ENCODE measurements at places on chromosomes 12 and 14. TPM values are rescaled to one million over a fixed set of nuclear protein-coding genes. Genes with fewer than 3 reads are reported as not detected.

DNA sequence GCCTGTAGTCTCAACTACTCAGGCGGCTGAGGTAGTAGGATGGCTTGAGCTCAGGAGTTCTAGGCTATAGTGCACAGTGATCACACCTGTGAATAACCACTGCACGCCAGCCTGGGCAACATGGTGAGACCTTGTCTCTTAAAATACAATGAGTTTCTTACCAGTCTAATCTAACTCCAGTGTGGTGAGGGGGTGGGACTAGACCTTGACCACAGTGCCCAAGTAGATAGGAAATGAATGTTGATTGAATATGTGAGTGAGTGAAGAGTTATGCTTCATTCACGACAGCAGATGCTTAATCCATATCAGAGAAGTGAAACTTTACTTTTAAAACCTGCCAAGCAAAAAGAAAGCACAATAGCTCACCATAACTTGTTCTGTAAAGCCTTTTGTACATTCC is 11.2 kb upstream of the AK7 start:
- H3K27me3 ChIP-seq: no peaks in the 10 kb centered on the region
- no peak overlapping the region for H3K4me3 ChIP-seq
- DNase-seq: no peak
- peaks cover 10% of the 10 kb centered on the region for H3K4me1 ChIP-seq
- H3K36me3 ChIP-seq: peaks cover 3% of the 10 kb centered on the region

DNA sequence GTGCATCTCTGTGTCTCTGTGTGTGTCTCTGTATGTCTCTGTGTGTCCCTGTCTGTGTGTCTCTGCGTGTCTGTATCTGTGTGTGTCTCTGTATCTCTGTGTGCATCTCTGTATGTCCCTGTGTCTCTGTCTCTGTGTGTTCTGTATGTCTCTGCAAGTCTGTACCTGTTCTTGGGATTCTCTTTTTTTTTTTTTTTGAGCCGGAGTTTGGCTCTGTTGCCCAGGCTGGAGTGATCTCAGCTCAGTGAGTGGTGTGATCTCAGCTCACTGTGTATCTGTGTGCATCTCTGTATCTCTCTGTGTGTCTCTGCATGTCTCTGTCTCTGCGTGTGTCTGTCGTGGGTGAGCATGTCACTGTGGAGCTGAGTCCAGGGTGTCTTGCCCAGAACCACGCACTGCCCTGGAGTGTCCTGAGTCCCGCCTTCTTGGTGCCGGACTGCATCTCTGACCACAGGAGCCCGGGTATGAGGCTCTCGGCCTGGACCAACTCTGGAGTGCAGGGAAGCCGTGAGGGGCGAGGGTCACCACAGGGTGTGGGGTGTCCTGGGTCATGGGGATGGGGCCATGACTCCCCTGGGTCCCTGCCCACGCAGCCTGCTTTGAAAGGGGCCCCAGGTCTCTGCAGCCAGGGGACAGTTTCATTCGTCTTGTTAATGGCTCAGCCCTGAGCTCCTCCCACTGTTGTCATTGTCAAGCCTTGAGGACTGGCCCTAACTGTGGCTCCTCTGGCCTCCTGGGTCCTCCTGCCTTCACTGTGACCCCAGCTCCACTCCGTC is 11.8 kb downstream of the MYL2 start:
- H3K36me3 ChIP-seq: no peaks in the 10 kb centered on the region
- no peak for DNase-seq
- peaks cover under 1% of the 10 kb centered on the region for H3K27me3 ChIP-seq
- H3K4me3 ChIP-seq: no peak overlapping the region
- peaks cover 3% of the 10 kb centered on the region for H3K4me1 ChIP-seq

GRCh38 chr14:20652996-20653975 is 11.8 kb upstream of the OR6S1 start:
- peaks cover 65% of the 10 kb centered on the region for H3K27me3 ChIP-seq
- H3K27ac ChIP-seq: no peak overlapping the region
- H3K36me3 ChIP-seq: no peaks in the 10 kb centered on the region
- H3K4me3 ChIP-seq: peak overlapping the region; percentile 47
- DNase-seq: peak; percentile 40

- H3K4me1 ChIP-seq: peaks cover 2% of the 10 kb centered on the region
- no peaks in the 10 kb centered on the region for H3K27me3 ChIP-seq
- H3K27ac ChIP-seq: no peak overlapping the region
Observed at GRCh38 chr14:68552075-68552474, 240.8 kb downstream of the ZFP36L1 start.

- no peak overlapping the region for H3K27ac ChIP-seq
- no peak for DNase-seq
- H3K4me1 ChIP-seq: peaks cover 8% of the 10 kb centered on the region
- peaks cover 26% of the 10 kb centered on the region for H3K36me3 ChIP-seq
Observed at GRCh38 chr14:73935666-73936065, 14.2 kb downstream of the FAM161B start.

DNA sequence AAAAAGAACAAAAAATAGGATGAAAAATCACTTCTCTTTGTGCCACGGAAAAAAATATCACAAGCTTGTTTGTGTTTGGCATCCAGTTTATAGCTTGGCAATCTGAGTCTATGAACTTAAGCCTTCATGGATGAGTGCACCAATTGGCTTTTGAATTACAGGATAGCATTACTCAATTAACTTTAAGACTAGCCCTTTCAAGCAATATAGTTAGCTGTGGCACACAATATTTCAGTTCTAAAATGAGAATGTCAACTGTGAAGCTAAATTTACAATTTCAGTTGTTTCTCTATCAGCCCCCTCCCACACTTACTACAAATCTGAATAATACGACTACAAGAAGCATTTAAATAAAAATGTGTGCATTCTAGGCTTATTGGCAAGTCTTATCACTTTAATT is 8.3 kb downstream of the RERG start:
- no peaks in the 10 kb centered on the region for H3K4me1 ChIP-seq
- no peak for DNase-seq
- no peak overlapping the region for H3K4me3 ChIP-seq
- no peak overlapping the region for H3K27ac ChIP-seq
- no peaks in the 10 kb centered on the region for H3K36me3 ChIP-seq
- peaks cover 43% of the 10 kb centered on the region for H3K27me3 ChIP-seq

DNA sequence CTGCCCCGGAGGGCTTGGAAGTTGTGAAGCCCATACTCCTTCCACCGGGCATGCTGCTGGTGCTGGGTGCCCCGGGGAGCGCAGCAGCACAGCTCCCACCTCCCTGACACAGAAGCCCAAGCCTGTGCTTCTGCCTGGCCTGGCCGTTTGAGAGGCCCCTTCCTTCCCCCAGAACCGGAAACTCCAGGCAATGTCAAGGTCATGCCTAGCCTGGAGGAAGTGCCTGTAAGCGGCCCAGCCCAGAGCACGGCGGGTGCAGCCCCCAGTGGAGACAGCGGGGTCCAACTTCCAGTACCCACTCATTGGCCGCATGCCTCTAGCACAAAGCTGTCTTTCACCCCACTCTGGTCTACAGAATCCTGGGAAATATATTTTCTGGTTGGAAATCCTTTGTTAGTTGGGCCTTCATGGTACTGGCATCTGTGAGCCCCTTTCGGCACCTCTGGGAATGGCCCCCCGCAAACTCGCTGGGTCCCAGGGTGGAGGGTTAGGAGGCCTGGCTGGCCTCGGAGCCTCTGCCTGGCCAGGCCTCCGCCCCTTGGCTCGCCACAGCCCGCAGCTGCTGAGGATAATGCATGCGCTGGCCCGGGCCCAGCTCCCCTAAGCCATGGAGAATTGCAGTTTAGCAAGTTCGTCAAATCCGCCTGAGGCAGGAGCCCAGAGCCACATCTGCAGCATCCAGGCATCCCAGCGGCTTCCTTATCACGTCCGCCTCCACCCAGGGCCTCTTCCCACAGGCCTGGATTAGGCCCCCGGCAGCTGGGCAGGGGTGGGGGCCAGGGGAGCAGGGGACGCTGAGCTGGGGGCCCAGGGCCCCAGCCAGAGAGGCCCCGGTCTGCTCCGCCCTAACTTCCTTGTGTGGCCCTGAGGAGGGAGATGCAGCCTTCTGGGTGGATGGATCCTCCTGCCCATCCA is 48.9 kb upstream of the DLK1 start:
- no peak for DNase-seq
- peaks cover 22% of the 10 kb centered on the region for H3K27me3 ChIP-seq
- no peak overlapping the region for H3K4me3 ChIP-seq
- H3K36me3 ChIP-seq: no peaks in the 10 kb centered on the region

- no peak for DNase-seq
- no peak overlapping the region for H3K4me3 ChIP-seq
- no peak overlapping the region for H3K27ac ChIP-seq
- H3K27me3 ChIP-seq: no peaks in the 10 kb centered on the region
- H3K36me3 ChIP-seq: no peaks in the 10 kb centered on the region
Observed at GRCh38 chr12:80860206-80860605, 77.5 kb downstream of the LIN7A start.

The POLR3B gene
- total RNA-seq: 5.3 TPM

- no peak overlapping the region for H3K27ac ChIP-seq
- no peak for DNase-seq
- H3K4me3 ChIP-seq: no peak overlapping the region
- no peaks in the 10 kb centered on the region for H3K27me3 ChIP-seq
- H3K36me3 ChIP-seq: peaks cover 26% of the 10 kb centered on the region
Observed at GRCh38 chr12:55978393-55978792, 4.5 kb downstream of the RAB5B start.

The USP15 gene
- total RNA-seq: 162 TPM

DNA sequence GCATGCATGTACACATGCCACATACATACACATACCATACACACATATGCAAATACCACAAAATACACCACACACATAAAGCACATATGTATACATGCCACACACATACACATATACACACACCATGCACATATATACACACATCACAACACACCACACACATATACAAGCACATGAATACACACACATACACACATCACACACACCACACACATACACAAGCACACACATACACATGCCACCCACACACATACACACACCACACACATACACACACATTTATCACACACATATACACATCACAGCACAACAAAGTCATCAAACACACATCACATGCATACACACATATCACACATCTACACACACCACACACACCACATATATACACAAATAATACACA is 1108.5 kb downstream of the GALC start:
- H3K27me3 ChIP-seq: no peaks in the 10 kb centered on the region
- H3K27ac ChIP-seq: no peak overlapping the region
- no peaks in the 10 kb centered on the region for H3K4me1 ChIP-seq
- H3K4me3 ChIP-seq: no peak overlapping the region
- H3K36me3 ChIP-seq: no peaks in the 10 kb centered on the region

GRCh38 chr14:95496111-95496681 is 20.3 kb downstream of the SYNE3 start:
- peaks cover 48% of the 10 kb centered on the region for H3K36me3 ChIP-seq
- H3K4me3 ChIP-seq: peak overlapping the region; percentile 15
- no peaks in the 10 kb centered on the region for H3K27me3 ChIP-seq
- DNase-seq: peak; percentile 37

DNA sequence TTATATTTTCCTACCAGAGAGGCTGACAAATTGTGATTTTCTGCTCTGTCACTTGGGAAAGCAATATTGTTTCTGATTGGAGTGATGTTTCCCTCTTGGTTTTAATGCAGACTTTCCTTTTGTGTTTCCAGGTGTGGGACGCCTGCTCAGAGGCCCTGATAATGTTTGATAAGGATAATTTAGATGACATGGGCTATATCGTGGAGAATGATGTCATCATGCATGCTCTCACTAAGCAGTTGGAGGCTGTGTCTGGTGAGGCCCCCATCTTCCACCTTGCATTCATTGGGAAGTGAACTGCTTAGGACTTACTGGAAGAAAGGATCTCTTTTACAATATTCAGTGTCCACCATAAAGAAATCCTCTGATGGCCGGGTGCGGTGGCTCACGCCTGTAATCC is 5.6 kb downstream of the COQ6 start:
- no peak overlapping the region for H3K27ac ChIP-seq
- peaks cover 28% of the 10 kb centered on the region for H3K36me3 ChIP-seq
- no peak for DNase-seq
- no peak overlapping the region for H3K4me3 ChIP-seq
- no peaks in the 10 kb centered on the region for H3K27me3 ChIP-seq
- H3K4me1 ChIP-seq: peaks cover 14% of the 10 kb centered on the region

The REM2 gene
- 0.69 TPM for total RNA-seq

The PLEKHG3 gene
- total RNA-seq: 36.0 TPM
